ENCODE measurements at places on chromosomes 11 and 22. TPM values are rescaled to one million over a fixed set of nuclear protein-coding genes. Genes with fewer than 3 reads are reported as not detected.
A peak's percentile ranks its signal among the peaks of the same experiment; 100 is the strongest.

- H3K4me1 ChIP-seq, result peaks cover 41% of the 10 kb centered on the region
- H3K27me3 ChIP-seq, result no peaks in the 10 kb centered on the region
- no peak for DNase-seq
- H3K4me3 ChIP-seq, result peak overlapping the region; percentile 96
- H3K36me3 ChIP-seq, result peaks cover 2% of the 10 kb centered on the region
Observed at GRCh38 chr22:46054091-46055073, 77.4 kb upstream of the WNT7B start.

Gene TEF
- total RNA-seq, result 4.8 TPM

Gene HPX
- total RNA-seq, result 0.86 TPM

DNA sequence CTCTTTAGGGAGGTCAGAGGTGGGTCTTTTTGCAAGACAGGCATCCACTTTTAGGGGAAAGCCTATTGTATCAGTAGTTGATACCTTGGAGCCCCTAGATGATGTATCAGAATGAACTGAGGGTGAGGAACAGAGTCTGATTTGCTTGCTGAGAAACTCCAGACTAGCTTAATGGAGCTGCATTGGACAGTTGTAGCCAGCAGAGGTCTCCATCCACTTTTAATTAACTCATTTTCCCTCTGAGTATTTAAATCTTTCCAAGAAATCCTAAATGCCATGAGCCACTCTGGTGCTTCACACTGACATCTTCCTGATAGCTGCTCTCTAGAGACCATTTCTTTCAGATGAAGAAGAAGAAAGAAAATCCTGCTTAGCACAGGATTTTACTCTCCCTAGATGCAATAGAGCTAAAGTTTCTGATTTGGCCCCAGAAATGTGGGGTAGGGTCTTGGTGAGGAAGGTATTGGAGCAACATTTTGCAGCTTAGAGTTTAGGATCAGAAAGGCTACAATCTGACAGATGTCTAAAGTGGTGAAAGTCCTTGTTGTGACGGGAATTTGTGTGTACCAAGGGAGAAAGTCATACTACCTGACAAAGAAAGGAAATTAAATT is 38.0 kb downstream of the EXT2 start:
- no peak overlapping the region for H3K4me3 ChIP-seq
- H3K27ac ChIP-seq, result no peak overlapping the region
- H3K27me3 ChIP-seq, result no peaks in the 10 kb centered on the region
- no peak for DNase-seq

- no peaks in the 10 kb centered on the region for H3K4me1 ChIP-seq
- H3K27me3 ChIP-seq, result peaks cover 28% of the 10 kb centered on the region
- no peak overlapping the region for H3K4me3 ChIP-seq
- no peaks in the 10 kb centered on the region for H3K36me3 ChIP-seq
- H3K27ac ChIP-seq, result no peak overlapping the region
Observed at GRCh38 chr11:134677891-134678551, 266.0 kb upstream of the B3GAT1 start.

DNA sequence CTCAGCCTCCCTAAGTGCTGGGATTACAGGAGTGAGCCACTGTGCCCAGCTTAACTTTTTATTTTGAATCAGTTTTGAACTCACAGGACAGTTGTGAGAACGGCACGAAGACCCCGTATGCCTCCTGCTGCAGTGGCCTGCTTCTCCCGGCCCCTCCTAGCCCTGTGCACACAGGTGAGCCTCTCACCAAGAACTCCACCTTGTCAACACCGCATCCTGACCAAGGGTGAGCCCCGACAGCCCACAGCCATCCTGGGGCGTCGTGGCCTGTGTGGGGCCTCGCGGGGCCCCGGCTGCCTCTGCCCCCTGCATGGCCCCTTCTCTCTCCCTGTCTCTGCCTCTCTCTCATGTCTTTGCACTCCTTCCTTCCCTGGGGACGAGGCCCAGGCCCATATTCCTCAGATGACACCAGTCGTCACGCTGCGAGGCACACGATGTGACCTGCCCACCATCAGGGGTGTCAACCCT is 38.8 kb downstream of the GNB1L start:
- H3K4me1 ChIP-seq, result peaks cover 11% of the 10 kb centered on the region
- DNase-seq, result no peak
- H3K27ac ChIP-seq, result no peak overlapping the region
- H3K4me3 ChIP-seq, result no peak overlapping the region
- H3K36me3 ChIP-seq, result peaks cover 8% of the 10 kb centered on the region

Gene OR51B5
- 0.40 TPM for total RNA-seq

- peaks cover 2% of the 10 kb centered on the region for H3K36me3 ChIP-seq
- H3K4me3 ChIP-seq, result no peak overlapping the region
- peak overlapping the region; percentile 27 for H3K27ac ChIP-seq
Observed at GRCh38 chr22:41261541-41262249, 21.0 kb upstream of the CHADL start.

Gene ALDH3B1
- total RNA-seq, result 1.1 TPM

DNA sequence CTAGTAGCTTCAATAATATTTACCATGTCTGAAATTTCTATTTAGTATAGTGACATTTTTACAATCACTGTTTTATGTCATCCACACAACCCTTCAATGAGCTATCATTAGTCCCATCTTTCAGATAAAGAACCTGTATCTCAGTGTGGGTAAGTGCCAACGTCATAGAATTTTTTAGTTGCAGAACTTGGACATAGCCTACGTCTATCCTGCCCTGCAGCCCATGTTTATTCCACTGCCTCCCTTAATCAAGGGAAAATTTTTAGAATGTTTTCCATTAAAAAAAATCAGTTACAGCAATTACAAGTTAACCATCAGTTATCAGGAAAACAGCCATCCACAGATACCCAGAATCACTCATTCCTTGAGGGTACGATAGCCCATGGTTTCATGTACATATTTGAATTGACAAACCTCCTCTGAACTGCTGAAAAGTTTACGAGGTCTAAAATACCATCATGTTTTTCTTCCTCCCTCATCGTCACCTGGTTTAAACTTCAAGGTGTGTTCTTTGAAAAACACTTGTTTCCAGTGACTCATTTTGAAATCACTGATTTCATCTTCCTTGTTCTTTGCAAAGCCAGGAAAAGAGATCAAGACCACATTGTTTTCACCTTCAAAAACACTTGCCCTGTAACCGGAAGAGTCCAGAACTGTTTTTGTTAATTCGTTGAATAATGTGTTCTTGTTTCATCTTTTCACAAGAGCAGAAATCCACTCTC is 100.9 kb downstream of the FAM76B start:
- peaks cover 3% of the 10 kb centered on the region for H3K4me1 ChIP-seq
- H3K27ac ChIP-seq, result no peak overlapping the region
- no peak overlapping the region for H3K4me3 ChIP-seq
- no peaks in the 10 kb centered on the region for H3K36me3 ChIP-seq

- H3K4me1 ChIP-seq, result peaks cover 18% of the 10 kb centered on the region
- DNase-seq, result no peak
- no peak overlapping the region for H3K4me3 ChIP-seq
Observed at GRCh38 chr11:44944853-44945235, 5.8 kb downstream of the TP53I11 start.

Gene TTC28
- 1.9 TPM for total RNA-seq

Gene TPH1
- 0.73 TPM for total RNA-seq

- H3K4me3 ChIP-seq, result no peak overlapping the region
- no peak overlapping the region for H3K27ac ChIP-seq
- DNase-seq, result no peak
- H3K36me3 ChIP-seq, result no peaks in the 10 kb centered on the region
- peaks cover 7% of the 10 kb centered on the region for H3K4me1 ChIP-seq
Observed at GRCh38 chr11:108112057-108112456, 9.3 kb upstream of the ACAT1 start.

Gene DUSP8
- total RNA-seq, result 90.1 TPM

DNA sequence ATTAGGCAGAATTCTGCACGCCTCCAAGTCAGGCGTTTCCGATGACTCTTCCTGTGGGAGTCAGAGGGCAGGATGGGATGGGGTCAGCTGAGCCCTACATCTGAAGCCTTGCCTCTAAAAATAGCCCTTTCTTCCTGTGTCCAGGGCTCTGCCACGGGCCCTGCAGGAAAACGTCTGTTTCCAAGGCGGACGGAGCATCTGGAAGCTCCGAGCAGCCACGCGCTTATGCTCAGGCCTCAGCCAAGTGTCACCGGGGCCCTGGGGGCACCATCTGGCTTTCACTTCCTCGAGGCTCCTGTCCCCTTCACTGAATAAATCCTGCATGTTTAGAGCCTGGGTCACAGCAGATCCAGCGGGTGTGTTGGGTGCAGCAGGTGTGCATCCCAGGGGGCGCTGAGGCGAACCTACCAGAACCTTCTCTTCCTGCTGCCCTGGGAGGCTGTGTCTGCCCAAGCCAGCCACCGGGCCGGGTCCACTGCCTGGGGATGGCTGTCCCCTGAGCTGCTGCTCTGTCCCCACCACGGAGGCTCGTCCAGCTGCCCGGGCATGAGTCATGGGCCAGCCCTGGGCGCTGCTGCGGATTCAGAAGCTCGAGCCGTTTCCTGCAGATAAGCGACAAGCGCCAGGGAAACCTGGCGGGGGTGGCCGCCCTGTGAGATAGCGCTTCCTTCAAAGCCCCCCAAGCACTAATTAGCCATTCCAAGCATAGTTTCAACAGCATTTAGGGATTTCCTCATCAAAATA is 32.0 kb upstream of the LINC01488 start:
- no peak for DNase-seq
- no peak overlapping the region for H3K27ac ChIP-seq
- H3K4me1 ChIP-seq, result no peaks in the 10 kb centered on the region
- H3K4me3 ChIP-seq, result no peak overlapping the region

DNA sequence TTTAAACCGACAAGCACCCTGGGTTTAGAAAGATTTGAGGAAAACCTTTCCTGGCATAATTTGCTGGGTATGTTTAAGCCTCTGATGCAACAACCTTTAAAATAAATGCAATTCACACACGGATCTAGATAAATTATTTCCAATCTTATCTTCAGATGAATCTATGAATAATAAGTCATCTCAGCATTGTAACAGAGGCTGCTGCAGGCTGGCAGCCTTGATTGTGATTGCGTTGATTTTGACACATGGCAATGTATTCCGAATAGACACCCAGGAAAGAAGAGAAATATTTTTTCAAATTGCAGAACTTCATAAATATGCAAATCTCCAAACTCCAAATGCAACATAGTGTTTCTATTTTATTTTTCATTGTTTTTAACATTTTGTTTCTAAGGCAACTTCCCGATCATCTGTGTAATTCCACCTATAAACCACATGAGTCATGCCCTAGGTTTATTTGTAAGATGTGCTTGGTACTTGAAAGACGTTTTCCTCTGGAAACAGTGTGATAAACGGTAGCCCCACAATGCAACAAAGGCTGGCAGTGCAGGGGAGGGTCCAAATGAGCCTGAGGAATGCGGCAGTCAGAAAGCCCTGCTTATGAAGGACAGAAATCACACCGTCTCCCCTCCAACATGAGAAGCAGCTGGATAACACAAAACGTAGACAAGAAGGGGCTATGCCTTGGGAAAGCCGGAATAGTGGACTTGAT is 359.0 kb downstream of the BRD1 start:
- no peaks in the 10 kb centered on the region for H3K4me1 ChIP-seq
- no peaks in the 10 kb centered on the region for H3K36me3 ChIP-seq
- H3K27me3 ChIP-seq, result no peaks in the 10 kb centered on the region
- H3K27ac ChIP-seq, result no peak overlapping the region
- no peak for DNase-seq

GRCh38 chr11:12441231-12441861 is 64.0 kb downstream of the PARVA start:
- DNase-seq, result no peak
- no peak overlapping the region for H3K27ac ChIP-seq
- H3K27me3 ChIP-seq, result peaks cover 4% of the 10 kb centered on the region
- peaks cover 3% of the 10 kb centered on the region for H3K4me1 ChIP-seq

DNA sequence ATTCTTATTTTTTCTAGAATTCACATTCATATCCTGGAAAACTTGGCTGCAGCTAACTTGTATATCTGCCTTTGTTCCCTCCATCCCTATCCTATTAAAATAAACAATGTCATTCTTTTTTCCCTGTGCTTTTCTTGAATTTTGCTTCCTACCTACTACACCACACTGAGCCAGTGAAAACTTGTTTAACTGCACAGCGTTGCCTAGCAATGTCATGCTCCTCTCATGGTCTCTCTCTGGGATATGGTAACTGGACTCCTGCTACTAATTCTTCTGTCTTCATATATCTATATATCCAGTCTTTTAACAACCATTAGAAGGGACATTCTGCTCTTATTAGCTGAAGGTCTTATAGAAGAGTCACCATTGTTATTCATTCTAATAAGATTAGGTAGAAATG is 434.4 kb downstream of the METTL15 start:
- no peaks in the 10 kb centered on the region for H3K36me3 ChIP-seq
- no peaks in the 10 kb centered on the region for H3K4me1 ChIP-seq
- DNase-seq, result no peak
- H3K27ac ChIP-seq, result no peak overlapping the region
- H3K4me3 ChIP-seq, result no peak overlapping the region

- peak overlapping the region; percentile 56 for H3K27ac ChIP-seq
- H3K36me3 ChIP-seq, result no peaks in the 10 kb centered on the region
Observed at GRCh38 chr11:9380773-9381172, 3.7 kb upstream of the IPO7 start.

DNA sequence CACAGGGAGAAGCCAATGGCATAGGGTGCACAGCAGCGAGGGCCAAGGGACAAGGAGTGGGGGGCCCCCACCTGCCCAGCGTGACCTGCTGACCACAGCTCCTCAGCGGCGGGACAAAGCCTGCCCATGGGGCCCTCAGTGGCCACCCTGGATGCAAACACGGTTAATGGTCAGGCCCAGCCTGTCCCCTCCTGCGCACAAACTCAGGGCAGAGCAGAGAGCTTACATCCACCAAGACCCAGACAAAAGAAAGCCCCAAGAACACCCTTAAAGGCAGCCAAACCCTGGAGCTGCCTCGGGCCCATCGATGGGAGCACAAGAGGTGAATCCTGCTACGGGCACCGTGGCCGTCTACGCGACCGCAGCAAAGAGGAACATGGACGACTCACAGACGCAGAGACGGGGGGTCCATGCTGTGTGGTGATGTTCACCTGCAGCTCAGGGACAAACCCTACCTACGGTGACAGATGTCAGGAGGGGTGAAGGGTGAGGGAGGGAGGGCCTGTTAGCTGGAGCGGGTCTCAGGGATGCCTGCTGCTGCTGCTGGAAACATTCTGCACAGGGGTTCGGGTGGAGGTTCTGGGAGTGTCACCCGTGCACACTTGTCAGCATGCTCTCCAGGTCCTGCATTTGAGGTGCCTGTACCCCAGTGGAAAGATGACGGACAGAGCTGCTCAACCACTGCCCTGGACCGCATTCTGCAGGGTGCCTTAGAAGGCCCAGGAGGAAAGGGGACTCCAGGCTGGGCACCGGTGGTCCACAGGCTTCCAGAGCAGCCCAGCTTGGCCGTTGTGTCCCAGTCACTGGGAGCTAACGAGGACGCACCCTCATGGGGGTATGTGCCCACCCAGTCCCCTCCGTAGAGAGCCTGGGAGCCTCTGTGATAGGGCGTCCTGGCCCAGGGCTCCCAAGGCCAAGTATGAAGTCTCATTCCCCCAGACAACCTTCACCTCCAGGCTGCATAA is 11.6 kb downstream of the ASCL2 start:
- H3K4me1 ChIP-seq, result peaks cover 2% of the 10 kb centered on the region
- H3K27me3 ChIP-seq, result peaks cover 5% of the 10 kb centered on the region
- no peak for DNase-seq
- no peaks in the 10 kb centered on the region for H3K36me3 ChIP-seq

Gene SERPING1
- not detected for total RNA-seq

GRCh38 chr22:44928711-44929358 is 81.0 kb downstream of the PHF21B start:
- no peak overlapping the region for H3K4me3 ChIP-seq
- peaks cover 3% of the 10 kb centered on the region for H3K4me1 ChIP-seq
- H3K27ac ChIP-seq, result no peak overlapping the region
- peaks cover 3% of the 10 kb centered on the region for H3K36me3 ChIP-seq

GRCh38 chr11:99952816-99953215 is 734.3 kb upstream of the ARHGAP42 start:
- H3K4me1 ChIP-seq, result no peaks in the 10 kb centered on the region
- no peaks in the 10 kb centered on the region for H3K36me3 ChIP-seq
- no peak overlapping the region for H3K27ac ChIP-seq
- H3K27me3 ChIP-seq, result no peaks in the 10 kb centered on the region
- H3K4me3 ChIP-seq, result no peak overlapping the region

Gene RBX1
- total RNA-seq, result 31.3 TPM

Data from T-helper 17 cell (primary cell).